NCI-H460 (cell line): ENCODE measurements at places on chromosomes 6 and 20. TPM values are rescaled to one million over a fixed set of nuclear protein-coding genes. Genes with fewer than 3 reads are reported as not detected.

The BACH2 gene
- 0.14 and 0.15 TPM in 2 replicates for total RNA-seq

GRCh38 chr6:74689601-74690000 is 516.3 kb downstream of the COL12A1 start:
- DNase-seq, result no peak

DNA sequence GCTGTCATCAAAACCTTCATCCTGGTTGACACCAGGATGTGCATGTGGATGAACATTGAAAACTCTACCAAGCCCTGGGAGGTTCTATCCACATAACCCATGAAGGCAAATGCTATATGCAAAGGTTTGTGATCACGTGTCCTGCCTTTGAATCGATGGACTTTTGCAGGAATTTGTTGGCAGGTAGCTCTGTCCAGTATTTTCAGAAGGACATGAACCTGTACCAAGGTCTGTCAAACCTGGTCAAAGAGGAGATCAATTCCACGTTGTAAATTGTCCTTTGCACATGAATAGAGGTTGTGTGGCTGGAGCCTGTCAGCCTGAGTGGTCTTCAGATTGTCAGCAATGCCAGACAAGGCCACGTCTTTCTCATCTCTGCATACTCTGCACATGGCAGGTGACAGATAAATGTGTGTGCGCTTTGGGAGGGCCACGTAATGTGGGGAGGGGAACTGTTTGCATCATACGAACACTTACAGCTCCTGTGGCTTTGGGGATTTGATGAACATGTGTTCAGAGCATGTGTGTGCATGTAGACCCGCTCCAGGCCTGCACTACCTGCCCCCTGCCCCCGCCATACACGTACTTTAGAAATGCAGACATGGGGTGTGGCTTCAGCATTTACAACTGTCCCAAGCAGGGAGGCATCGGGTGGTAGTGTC is 169.1 kb downstream of the ERMARD start:
- DNase-seq, result no peak

GRCh38 chr6:154414021-154414813 is 57.6 kb upstream of the IPCEF1 start:
- no peak for DNase-seq

GRCh38 chr6:137570393-137570792 is 76.2 kb upstream of the OLIG3 start:
- no peak for DNase-seq

DNA sequence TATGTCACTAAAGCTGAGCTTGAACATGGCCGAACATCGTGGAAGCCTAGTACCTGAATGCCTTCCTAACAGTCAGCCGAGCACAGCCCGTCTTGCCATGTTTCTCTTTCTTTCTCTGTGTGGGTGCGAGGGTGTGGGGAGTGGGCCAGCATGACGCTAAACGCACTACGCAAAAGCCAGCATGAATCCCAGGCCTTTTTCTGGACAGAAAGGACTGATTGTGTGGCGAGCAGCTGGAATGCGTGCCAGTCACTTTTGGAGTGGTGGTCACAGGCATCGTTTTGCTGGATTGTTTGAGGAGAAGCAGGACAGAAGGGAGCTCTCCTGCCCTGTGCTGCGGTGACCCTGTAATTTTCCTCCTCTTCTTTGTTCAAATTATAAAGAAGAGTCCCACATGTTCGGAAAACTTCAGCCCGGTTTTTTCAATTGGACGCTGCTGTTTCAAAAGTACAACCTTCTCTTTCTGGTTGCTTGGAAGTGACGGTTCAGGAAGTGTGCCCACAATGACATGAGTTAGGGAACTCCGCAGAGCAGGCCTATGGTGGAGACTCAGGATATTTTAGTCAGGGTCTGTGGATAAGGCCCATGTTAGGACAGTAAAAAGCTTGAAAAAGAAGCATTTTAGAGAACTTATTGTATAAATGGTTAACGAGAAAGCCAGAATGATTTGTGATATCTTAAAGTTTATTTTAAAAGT is 54.3 kb downstream of the PDE7B start:
- no peak for DNase-seq
